ENCODE measurements at places on chromosomes 13 and 19.

- no peak for DNase-seq
These were observed 36.5 kb upstream of the MRI1 start for GRCh38 chr19:13727798-13728197.

DNA sequence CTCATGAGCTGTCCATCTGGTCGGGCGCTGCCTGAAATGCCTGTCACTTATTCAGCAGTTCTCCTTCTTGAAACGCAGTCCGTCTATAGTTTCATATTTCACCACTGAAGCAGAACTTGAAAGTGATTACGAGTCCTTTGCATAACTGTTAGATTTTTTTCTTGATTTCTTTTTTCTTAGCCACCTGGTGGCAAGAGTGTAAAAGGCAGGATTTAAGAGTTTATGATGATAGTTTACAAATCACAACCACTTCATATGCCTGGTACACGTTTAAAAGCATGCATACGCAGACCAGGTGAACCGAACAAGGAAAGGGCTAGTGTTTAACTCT, 45.8 kb downstream of the GGACT start:
- no peak for DNase-seq

GRCh38 chr13:38821770-38822551, 135.1 kb downstream of the FREM2 start:
- no peak for DNase-seq

GRCh38 chr19:35011737-35012682, 11.9 kb downstream of the GRAMD1A start:
- DNase-seq, result no peak

DNA sequence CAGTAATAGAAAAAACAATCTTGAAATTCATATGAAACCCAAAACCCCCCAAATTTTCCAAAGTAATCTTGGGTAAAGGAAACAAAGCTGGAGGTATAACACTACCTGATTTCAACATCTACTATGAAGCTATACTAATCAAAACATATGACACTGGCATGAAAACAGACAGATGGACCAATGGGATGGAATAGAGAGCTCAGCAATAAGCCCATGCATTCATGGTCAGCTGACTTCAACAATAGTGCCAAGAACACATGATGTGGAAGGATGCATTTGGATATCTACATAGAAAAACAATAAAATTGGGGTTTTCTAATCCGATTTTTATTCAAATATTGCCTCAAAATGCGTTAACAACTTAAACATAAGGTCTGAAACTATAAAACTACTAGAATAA, 32.2 kb upstream of the ZNF766 start:
- DNase-seq, result no peak

- DNase-seq, result no peak
These were observed 11.6 kb downstream of the USP12 start for GRCh38 chr13:27159806-27160563.

- no peak for DNase-seq
These were observed 11.0 kb upstream of the SERPINE3 start for GRCh38 chr13:51328488-51328887.

GRCh38 chr13:98279473-98280175, 102.6 kb upstream of the RNF113B start:
- DNase-seq, result no peak

- DNase-seq, result no peak
These were observed 38.7 kb upstream of the CYSLTR2 start for GRCh38 chr13:48615049-48615448.

GRCh38 chr13:23655321-23655720, 85.1 kb downstream of the TNFRSF19 start:
- no peak for DNase-seq

DNA sequence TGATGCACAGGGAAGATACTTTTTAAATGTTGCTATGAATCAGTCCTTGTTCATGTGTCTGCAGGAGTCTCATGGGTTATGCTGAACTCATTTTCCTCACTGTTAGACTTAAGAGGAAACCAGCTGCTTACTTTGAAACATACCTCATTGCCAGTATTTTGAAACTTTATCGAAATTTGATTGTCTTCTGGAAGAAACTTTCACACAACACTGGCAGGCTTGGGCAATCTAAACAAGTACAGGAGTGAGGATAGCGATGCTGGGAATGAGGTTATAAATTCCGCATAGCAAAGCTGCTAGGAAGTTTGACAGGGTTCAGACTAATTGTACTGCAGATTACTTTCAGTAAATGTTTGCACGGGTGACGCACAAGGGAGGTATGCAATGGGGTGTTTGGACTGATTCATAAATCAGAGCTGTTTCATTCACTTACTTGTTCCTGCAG, 245.7 kb downstream of the DNAJC15 start:
- no peak for DNase-seq

GRCh38 chr19:1261798-1262622, 7.1 kb upstream of the CIRBP start:
- DNase-seq, result no peak
